ENCODE measurements at places on chromosomes 7 and 10.

GRCh38 chr7:66790196-66790595, 49.7 kb downstream of the RABGEF1 start:
- DNase-seq: no peak

GRCh38 chr7:80288175-80289122, 153.8 kb downstream of the GNAI1 start:
- DNase-seq: no peak

DNA sequence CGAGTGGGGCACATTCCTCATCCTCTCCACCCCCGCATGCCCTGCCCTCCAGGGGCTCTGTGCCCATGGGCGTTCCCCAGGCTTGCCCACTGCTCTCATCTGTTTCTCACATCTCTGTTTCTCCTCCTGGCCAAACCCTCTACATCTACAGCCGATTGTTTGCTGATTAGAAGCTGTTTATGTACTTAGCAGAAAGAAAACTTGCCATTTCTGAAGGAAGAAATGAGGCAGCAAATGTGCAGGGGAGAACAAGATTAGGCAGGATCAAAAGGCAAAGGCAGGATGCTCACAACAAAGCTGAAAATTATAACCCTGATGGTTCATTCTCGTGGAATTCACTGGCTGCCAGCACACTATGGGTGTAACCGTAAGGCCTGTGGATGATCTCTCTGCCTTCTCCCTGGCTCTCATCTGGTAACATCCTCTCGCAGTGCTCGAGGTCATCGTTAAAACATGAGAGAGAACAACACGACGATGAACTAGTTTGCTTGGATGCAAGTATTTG, 111.6 kb upstream of the KLF14 start:
- DNase-seq: no peak

DNA sequence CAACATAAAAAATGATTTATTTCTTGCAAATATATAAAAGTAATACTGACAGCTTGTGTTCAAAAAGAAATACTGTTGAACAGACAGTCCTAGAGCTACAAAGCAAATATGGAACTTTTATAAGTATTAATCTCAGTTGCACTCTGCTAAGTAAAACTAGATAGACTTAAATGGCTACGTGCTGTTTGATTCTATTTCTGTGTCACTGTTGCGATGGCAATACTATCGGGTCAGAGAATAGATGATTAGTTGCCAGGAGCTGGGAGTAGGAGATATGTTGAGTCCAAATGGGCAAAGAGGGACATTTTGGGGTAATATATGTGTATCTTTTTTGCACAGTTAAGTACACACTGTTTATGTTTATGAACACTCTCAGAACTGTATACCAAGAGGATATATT, 41.1 kb upstream of the VWDE start:
- DNase-seq: no peak

- DNase-seq: no peak
Observed at GRCh38 chr7:64223366-64223765, 4.9 kb upstream of the ZNF679 start.

- DNase-seq: no peak
Observed at GRCh38 chr10:78456649-78457400, 423.2 kb downstream of the RPS24 start.

- DNase-seq: no peak
Observed at GRCh38 chr7:55546814-55547213, 25.5 kb downstream of the VOPP1 start.

DNA sequence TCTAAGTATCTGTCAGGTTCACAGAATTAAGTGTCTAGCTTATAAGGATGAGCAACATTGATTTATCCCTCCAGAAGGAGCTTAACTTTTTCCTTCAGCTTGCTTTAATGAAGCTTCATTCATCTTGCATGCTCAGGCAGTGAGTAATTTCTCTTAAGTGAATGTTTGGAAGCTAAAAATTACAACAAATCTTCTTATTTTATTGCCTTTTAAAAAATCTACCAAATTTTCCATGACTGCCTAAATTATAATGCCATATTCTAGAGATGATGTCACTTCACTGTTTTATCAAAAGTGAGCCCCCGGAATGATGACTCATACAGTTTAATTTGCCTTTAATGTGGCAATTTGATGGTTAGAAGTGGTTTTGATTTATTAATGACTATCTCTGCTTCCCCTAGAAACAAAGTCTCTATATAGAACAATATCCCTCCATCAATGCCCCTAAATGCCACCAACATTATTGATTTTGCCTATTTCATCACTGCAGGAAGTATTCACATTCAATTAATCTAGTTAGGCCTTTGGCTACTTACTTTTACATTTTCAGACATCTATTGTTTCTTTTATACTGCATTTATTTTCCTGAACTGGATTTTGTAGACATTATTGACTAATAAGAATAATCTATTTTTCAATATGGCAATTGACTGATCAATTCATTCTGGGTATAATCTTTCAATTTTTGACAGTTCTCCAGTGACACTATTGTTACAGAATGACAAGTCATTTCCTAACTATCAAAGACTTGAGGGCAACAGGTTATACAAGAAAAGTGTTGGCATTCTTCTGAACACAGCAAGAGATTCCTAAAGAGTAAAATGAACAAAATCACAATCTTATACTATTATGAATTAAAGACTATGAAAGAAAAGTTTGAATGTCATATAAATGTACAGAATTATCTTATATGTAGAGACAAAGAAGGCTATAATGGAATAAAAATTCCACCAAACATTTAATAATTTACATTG, 139.3 kb upstream of the ODAD2 start:
- DNase-seq: no peak

DNA sequence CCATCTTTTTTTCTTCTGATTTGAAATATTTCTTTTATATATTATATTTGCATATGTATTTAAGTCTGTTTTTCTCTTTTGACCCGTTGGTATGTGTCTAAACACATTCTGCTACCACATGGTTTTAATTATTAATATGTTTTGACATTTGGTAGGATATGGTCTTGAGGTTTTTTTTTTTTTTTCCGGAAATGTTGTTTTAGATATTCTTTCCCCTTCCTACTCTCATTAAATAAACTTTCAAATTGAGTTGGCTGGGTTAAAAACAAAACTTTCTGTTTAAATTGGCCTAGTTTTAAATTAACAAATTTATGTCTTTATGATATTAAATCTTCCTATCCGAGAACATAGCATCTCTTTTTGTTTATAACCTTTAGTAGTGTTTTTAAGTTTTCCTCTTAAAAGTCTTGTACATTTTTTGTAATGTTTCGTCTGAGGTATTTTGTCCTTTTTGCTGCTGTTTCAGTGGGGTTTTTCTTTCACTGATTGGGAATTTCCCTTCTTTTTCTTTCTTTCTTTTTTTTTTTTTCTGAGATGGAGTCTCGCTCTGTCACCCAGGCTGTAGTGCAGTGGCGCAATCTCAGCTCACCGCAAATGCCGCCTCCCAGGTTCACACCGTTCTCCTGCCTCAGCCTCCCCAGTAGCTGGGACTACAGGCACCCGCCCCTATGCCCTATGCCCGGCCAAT, 25.4 kb downstream of the STAM start:
- DNase-seq: no peak

DNA sequence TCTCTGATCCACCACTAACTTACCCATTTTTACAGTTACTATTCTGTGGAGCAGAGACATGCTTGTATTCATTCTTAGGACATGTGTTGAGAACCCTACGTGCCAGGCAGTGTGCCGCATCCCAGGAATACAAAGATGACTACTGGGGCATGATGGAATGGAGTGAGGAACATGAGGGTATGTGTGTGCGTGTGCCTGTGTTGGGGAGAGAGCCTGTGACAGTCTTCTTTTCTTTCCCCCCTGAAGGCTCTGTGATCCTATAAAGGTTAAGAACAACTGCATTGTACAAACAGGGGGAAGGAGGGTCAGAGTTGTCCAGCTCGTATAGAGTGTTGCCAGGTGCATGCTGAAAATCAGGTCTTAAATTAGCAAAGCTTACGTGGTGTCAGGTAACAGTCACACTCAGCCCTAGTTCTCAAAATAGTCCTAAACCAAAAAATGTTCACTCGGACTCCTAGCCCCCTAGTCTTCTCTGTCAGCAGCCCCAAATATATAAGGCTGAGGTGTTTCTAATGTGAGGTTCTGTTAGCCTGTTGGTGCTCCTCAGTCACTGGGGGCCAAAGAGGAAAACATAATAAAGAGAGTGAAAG, 161.9 kb downstream of the CELF2 start:
- no peak for DNase-seq

- DNase-seq: no peak
Observed at GRCh38 chr10:101843032-101844021, at the start of gene KCNIP2. TSS of gene KCNIP2 (minus strand) at chr10:101843800. CDS start at chr10:101843568, 232 bp downstream.

DNA sequence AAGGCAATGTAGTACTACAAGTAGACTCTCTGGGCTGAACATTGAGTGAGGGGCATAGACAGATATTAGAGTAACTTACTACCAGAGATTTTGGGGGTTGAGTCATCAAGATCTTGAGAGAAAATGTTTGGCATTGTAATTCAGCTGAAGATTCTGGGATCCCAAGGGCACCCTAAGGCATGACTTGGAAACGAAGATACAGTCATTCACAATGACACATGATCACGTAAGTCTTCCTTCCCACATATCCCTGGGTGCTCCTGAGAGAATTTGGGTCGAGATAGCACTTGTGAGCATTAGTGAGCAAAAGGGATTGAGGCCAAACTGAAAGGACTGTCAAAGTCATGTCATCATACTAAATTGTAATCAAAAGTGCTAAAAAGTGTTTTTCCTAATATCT, 192.5 kb upstream of the PCLO start:
- DNase-seq: no peak

- no peak for DNase-seq
Observed at GRCh38 chr10:107206833-107207232, 42.3 kb upstream of the SORCS1 start.

DNA sequence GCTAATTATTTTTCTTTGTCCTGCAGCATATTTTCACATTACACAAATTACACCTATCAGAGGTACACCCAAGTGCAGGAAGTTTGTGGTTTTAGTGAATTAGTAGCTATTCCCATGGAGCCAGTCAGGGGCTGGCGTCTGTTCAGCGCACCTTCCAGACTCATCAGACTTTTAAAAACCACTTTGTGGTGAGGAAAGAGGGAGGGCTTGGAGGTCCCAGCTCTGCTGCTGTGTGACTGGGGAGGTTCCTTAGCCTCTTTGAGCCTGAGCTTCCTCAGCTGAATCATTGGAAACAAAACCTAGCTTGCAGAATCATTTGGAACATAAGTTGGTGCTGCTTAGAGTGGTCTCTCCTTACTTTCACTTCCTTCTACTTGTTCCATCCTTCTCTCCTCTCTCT, 175.4 kb downstream of the SORCS3 start:
- DNase-seq: no peak

DNA sequence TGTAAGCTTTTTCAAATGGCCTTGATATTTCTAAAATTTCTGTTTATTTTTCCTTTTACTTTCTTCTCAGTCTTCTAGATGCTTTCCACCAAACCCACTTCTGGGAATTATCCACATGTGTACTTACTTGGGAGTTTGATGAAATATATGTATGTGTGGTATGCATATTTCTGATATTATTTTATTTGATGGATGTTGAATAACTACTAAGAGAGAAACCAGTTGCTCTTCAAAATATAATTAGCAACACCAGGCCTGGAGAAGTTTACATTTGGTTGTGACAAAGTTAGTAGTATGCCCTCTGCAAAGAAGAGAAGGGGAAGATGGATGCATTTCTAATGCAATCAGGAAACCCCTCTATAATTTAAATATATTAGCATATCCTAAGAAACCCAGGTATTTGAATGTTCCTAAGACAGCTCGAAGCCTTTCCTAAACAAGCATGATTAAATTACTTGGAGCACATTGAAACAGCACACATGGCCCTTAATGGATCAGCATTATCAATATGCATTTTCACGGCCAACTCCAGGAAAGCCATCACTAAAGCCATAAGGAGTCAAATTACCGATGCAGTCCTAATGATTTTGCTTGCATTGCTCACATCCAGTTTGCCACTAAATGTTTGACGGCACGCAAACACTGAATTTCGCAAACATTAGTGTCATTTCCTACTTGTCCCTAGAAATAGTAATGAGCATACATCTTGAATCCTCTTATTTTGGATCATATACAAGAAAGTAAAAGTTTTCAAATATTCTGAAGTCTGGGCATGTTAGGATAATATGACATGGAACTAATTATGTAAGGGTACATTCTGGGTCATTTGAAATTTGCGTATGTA, 393.8 kb downstream of the EXOC4 start:
- no peak for DNase-seq

DNA sequence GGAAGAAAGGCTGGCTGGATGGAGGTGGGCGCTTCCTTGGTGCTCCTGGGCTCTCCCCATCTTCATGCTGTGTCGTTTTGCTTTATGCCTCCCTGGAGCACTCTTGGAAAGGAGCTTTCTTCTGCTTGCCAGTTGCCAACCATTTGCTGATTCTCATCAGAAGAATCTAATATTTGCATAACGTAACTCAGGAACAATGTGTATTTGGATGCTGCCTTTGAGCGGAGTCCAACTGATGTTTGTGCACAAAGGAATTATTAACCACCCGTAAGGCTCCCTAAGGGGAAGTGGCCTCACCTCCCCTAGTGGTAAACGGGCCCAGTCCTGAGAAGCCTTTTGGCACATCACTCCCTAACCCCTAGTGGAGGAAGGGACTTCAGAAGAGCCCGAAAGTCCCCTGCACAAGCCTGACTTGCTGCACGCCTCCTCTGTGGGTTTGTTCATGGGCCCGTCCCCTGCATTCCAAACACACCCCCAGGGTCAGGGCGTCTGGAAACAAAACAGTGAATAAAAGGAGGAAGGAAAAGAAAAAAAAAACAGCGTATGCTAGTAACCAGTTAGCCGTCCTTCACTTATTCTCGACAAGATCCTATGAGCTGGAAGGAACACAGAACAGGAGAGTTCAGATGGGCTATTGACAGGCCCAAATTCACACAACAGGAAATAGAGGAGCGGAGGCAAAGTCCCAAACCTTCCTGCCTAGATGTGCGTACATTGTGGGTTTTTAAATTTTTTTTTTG, 602.2 kb downstream of the LRMDA start:
- DNase-seq: no peak

DNA sequence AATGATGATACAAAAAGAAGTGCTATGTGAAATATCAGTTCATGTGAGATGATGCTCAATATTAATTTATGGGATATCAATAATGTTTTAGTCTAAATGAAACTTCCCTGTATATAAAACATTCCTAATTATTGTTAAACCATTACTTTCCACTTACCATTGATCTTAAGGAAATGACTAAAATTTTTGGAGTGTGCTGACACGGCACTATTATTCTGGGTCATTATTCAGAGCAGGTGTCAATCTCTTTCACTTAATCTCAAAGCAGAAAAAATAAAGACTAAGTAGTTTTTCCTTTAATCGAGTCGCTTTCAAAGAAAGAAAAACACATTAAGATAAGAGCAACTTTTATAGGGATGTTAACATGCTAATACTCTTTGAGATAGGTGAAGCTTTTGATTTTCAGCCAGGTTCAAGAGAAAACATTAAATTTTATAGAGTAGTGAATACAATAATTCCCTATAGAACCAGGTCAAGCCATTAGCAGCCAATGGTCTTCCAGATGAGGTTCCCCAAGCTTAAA, 11.4 kb upstream of the CREB5 start:
- DNase-seq: no peak

GRCh38 chr10:63628526-63629362, 107.5 kb downstream of the REEP3 start:
- DNase-seq: no peak

GRCh38 chr7:42672339-42672999, 239.4 kb downstream of the C7orf25 start:
- no peak for DNase-seq
